Effector CD8-positive, alpha-beta T cell (primary cell): ENCODE measurements at places on chromosomes 12 and 14.

- DNase-seq: no peak
Observed at GRCh38 chr12:119005913-119006312, 24.6 kb downstream of the SRRM4 start.

- DNase-seq: peak; percentile 43
Observed at GRCh38 chr12:121804417-121805111, 755 bp downstream of the SETD1B start.

GRCh38 chr12:111596985-111597830, 1.9 kb downstream of the ATXN2 start:
- DNase-seq: no peak

GRCh38 chr14:89391123-89391522, 25.9 kb downstream of the FOXN3 start:
- no peak for DNase-seq

DNA sequence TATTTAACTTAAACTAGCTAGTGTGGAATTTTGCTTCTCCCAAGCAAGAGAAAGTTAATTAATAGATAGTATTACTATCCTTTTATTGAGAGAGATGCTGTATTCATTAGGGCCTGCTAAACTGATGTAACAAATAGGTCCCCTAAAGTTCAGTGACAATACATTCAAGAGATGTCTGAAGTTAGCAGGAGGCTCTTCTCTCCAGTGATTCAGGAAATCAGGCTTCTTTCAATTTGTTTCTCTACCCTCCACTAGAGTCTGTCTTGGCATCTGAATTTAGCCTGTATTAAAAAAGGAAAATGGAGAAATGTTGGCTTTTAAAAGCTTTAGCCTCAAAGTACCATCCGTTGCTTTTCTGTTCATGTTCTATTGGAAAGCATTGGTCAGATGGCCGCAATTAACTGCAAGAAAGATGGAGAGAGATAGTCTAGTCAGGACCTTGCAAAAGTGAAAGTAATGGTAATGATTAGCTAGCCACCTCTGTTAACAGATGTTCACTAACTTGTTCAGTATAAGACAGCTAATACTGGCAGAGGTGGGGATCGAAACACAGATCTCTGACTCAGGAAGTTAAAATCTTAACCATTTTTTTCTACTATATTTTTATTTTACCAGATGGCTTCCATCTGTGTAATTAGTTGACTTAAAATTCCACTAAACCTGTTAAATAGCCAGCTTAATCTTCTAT, 786.8 kb downstream of the TMTC2 start:
- DNase-seq: no peak

- DNase-seq: no peak
Observed at GRCh38 chr12:46480316-46480715, 107.7 kb upstream of the SLC38A2 start.

DNA sequence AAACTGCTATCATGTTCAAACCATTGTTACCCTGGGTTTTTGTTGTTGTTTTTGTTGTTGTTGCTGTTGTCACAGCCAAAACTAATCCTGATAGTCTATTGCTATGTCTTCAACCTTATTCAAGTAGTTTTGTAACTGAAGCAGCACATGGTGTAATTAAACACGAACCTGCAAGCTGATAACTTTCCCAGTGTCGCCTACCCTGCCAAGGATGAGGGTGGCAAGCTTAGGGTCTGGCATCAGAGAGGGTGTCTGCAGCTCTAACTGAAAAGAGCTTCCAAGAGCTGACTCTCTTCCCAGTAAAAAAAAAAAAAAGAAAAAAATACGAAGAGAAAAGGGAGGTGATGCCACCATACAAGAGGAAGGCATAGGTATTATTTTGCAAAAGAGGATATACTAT, 86.3 kb upstream of the BCL2L14 start:
- DNase-seq: no peak
